ENCODE measurements at places on chromosomes 6 and 20.

DNA sequence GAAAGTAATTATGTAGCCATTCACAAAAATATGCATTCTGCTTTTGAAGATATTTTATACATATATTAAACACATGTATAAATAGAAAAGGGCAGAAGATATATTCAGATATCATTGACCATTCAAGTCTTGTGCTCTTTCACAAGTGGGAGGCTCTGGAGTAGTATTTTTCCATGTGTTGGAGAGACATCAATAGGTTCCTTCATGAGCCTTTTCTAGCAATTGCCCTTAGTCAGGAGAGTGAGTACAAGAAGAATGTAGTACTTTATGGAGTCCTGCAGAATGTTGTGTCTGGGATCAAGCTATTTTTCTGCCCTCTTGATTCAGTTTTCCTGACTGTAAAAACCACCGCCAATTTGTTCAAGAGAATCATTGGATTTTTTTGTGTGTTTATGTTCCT, 117.9 kb downstream of the LRRC1 start:
- no peak for DNase-seq

DNA sequence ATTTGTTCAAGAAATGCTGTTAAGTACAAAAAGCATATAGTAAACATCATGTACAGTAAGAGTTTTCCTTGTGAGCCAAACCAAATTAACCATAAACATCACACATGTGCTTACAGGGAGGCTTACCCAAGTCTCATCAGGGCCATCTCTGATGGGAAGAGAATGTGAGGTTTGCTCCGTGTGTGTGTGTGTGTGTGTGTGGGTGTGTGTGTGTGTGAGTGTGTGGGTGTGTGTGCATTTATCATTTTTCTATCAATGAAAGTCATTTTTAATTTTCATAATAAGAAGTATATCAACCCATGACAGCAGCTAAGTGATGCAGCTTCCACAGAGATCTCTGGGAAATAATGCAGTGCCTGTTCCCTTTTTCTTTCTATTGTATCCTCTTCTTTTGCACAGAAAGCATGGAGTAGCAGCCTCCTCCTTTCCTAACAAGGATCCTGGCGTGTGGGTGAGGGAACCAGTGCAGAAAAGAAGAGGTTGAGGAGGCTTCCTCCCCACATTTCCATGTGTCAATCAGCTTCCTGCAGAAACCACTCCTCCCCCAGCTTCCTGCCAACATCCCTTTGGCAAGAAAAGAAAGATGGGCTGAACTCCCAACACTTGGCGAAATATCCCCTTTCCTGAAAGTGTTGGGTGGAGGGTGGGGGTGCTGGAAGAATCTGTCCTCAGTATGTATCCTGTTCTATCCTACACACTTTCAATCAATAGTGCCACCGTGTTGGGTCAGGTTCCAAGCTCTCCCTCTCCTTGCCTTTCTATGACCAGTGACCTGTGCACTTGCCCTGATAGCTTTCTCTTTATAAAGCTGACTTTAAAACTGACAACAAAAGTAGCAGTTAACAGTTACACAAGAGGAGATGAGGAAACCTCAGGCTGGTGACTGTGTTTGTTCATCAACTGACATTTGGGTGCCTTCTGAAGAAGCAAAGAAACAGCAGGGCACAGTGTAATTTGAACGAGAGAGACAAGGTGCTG, 251.8 kb upstream of the CITED2 start:
- DNase-seq, result peak; percentile 96

DNA sequence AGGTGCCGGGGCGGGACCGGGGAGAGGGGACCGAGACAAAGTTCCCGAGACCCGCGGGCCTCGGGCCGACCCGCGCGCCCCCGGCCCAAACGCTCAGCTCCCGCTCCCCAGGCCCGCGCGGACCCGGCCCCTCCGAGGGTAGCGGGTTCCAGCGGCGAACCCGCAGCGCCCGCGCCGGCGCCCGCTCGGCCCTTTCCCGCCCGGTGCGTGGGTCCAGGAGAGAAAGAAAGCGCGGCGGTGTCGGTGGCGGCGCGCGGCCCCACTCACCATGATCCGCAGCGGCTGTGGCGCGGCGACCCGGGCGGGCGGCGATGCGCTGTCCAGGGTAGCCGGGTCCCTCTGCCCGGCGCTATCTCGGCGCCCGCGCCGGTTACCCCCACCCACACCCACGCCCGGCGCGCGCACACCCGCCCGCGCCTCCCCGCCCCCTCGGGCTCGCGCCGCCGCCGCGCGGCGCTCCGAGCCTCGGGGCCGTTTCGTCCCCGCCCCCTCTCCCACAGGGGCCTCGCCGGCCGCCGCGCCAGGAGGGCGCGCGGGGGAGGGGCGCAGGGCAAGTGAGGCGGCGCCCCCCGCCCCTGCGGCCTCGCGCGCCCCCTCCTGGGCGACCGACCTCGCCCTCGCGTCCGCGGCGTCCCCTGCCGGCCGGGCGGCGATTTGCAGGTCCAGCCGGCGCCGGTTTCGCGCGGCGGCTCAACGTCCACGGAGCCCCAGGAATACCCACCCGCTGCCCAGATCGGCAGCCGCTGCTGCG, at the start of gene ELOVL2:
Gene ELOVL2, minus strand, starts transcription at position 345 of the 751 bp plus-strand sequence. Its CDS starts 75 bp downstream, at position 270.
- DNase-seq, result peak; percentile 8

DNA sequence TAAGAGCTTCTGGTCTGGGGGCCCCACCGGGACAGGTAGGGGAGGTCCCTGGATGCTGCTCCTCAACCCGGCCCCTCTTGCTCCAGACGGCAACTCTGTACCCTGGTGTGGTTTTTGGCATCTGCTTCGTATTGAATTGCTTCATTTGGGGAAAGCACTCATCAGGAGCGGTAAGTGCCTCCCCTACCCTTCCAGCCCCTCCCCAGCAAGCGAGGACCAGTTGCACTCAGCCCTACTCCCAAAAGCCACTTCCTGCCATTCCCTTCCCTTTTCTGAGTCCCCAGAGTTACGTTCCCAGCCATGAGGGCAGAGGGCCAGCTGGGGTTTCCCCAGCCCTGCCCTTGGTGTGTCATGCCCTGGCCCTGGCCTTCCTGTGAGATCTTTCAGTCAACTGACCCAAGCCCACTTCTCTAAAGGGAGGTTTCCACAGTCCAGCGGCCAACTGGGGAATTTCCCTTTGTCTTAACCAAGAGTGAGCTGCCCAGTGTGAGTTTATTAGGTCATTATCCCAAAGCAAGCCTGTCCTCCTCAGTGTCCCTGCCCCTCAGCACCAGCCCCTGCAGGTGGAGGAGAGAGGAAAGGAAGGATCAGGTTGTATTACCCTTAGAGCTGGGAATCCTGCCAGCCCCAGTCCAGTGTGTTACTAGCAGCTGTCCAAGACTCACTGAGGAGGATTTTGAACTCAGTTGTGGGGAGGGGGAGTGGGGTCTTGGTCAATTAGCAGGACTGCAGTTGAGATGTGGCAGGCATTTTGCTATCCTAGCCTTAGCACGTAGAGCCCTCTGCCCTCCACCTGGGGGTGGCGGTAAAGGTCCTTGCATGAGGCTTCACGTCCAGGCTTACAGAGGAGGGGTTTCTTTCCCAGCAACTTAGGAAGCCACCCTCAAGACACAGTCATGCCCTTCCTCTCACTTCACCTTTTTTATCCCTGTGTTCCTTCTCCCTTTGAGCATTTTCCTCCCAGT, 45.8 kb downstream of the TM9SF4 start:
- DNase-seq, result peak; percentile 98

DNA sequence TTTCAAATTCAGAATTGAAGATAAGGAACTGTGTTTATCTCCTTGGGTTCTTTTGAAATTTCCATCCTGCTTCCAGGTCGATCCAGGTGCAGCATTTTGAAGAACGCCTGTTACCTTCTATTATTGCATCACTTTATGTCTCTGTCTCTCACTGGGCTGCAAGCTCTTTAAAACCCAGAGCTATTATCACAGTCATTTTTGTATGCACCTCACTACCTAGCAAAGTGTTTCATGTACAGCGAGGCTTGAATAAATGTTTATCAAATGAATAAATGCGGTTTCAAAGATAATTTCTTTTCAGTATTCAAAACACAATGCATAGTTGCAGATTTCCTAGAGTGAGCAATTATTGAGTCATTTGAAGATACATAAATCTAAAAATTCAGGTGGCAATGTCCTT, 34.2 kb downstream of the GFOD1 start:
- no peak for DNase-seq

- DNase-seq, result peak; percentile 29
These were observed 52.7 kb upstream of the PTGIS start for GRCh38 chr20:49620364-49621240.

DNA sequence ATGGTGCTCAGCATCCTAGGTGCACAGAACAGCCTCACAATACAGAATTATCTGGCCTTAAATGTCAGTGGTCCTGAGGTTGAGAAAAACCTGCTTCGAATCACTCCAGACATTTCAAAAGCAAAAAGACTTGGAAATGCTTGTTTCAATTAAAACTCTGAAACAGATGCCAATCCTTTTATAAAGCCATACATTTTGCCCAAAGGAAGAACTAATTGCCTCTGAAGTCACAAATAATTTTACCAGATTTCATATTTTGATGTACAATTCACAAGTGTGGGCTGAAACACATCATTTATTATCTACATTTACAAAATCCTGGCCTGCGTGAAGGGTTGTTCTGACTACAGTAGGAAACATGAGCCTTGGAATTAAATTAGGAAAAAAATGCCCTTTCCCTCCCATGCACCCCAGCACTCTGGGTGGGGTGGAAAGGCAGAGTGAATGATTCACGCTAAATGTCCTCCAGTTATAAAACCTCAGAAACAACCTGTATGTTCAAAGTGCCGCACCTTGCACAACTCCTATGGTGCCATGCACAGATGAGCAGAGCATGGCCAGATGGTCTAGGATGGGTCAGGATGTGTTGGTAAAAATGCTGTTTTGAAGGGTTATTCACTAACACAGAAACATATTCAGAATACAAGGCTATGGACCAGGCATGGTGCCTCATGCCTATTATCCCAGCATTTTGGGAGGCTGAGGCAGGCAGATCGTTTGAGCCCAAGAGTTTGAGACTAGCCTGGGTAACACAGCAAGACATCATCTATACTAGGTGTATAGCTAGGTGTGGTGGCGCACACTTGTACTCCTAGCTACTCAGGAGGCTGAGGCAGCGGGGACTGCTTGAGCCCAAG, 87.0 kb downstream of the ZMYND8 start:
- no peak for DNase-seq

- DNase-seq, result peak; percentile 67
These were observed 143.3 kb downstream of the PRL start for GRCh38 chr6:22153384-22154158.

- DNase-seq, result peak; percentile 46
These were observed 107.0 kb upstream of the FOXO3 start for GRCh38 chr6:108453601-108454185.

DNA sequence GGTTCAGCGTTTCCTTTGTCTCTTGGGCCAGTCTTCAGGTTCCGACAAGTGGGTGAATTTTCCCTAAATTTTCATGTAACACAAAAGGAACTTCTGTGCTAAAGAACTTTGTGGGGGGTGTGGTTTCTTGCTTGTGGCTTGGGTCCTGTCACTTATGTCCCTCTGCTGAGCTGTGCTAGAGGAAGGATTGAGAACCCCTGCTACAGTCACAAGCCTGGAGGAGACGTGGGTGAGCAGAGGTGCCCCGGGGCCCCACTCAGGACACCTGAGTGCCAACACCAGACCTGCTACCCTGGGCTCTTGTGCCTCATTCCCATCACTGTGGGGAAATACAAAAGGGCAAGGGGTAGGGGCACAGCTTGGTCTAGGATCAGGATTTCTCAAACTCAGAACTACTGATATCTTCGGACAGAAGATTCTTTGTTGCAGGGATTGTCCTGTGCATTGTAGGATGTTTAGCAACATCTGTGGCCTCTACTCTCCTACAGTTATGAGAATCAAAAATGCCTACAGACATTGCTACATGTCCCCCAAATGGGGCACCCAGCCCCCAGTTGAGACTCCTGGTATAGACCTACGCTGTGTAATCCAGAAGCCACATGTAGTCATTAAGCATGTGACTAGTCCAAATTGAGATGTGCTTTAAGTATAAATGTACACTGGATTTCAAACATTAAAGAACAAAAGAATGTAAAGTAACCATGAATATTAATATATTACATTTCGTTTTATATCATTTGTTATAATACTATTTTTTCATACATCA, 128.7 kb downstream of the LY86 start:
- DNase-seq, result peak; percentile 69

DNA sequence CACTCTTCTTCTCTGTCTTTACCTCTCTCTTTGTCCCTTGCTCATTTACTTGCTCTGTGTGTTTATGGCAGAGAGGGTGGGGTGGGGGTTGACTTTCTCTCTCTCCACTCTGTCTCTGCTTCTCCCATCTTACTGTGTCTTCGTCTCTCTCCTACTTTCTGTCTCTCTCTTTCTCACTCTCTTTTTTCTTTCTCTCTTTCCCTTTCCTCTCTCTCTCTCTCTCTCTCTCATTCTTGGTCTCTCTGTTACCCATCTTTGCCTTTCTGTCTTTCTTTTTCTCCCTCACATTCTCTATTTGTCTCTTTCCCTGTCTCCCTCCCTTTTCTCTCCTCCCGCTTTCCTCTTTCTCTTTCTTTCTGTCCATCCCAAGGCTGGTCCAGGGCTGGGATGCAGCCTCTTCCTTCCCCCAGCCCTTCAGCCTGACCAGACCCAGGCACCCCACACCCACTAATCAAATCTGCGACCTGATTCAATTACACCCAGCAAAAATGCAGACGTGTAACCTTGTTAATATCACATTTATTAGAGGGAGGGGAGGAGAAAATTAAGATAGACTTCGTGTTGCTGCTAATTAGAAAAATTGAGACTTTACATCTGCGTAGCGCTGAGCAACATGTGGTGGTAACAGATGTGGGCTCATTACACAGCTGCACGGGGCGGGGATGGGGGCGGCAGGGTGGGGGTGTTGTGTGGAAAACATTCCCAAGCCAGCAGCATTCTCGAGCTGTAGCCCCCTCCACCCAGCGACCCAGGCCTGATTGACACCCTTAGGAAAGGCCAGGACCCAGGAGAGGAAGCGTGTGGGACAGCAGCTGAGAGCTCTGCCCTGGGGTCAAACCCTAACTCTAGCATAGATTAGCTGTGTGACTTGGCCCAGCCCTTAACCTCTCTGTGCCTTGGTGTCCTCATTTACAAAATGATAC, 124.9 kb upstream of the MAFB start:
- no peak for DNase-seq

DNA sequence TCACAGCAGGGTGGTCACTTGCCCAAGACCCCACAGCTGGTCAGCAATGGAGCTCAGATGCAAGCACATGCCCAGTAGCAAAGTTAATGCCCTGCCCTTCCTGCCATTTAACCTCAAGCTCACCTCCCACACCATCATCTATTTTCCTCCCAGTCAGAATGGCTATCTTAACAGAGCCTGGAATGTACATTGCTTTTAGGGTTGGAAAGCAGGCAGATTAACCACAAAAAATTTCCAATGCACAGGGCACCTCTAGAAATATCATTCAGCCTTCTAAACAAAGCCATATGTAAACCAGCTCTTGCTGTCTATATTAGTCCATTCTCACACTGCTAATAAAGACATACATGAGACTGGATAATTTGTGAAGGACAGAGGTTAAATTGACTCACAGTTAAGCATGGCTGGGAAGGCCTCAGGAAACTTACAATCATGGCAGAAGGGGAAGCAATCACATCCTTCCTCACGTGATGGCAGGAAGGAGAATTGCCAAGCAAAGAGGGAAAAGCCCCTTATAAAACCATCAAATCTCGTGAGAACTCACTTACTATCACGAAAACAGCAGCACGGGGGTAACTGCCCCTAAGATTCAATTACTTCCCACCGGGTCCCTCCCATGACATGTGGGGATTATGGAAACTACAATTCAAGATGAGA, 106.9 kb downstream of the FYN start:
- DNase-seq, result no peak

- DNase-seq, result no peak
These were observed 30.3 kb upstream of the MAPK13 start for GRCh38 chr6:36099869-36100483.
